Omental fat pad (tissue), 4 donors: ENCODE measurements at places on chromosomes 16 and 17.

DNA sequence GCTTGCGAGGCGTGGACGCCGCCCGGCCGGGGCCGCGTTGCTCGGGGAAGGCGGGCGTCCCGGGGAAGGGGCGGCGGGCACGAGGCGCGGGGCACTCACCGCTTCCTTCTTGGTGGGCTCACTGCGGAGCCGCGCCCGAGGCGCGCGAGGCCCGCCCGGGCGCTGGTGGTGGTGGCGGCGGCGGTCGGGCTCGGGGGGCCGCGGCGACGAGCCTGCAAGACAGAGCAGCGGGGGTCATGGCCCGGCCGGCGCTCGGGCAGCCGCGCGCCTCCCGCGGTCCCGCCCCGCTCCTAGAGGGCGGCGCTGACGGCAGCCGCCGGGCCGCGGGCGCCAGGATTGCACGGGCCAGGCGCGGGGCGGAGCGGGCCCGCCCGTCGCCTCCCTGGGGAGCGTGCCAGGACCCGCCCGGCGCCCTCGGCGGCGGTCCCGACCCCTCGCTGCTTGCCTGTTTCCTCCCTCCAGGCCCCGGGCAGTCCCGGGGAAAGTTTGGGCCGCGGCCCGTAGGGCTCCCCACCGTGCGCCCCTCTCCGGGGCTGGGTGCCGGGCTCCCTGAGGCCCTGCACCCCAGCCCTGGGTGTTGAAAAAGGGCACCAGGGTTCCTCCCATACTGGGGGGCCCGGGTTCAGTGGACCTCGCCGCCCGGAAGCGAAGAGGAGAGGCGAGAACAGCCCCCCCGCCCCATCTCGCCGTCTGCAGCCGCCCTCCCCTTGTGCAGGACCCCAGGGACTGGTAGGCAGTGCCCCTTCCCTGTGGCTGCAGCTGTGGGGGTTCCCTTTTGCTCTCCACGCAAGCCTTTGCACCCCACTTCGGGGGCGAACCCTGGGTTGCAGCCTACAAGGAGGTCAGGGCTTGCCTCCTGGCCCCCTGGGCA lies at the start of gene C16orf74:
C16orf74 (minus strand) TSS at position 270 of the 871 bp plus-strand sequence. CDS start 15,879 bp downstream, outside the sequence.
- DNase-seq, result no peak

DNA sequence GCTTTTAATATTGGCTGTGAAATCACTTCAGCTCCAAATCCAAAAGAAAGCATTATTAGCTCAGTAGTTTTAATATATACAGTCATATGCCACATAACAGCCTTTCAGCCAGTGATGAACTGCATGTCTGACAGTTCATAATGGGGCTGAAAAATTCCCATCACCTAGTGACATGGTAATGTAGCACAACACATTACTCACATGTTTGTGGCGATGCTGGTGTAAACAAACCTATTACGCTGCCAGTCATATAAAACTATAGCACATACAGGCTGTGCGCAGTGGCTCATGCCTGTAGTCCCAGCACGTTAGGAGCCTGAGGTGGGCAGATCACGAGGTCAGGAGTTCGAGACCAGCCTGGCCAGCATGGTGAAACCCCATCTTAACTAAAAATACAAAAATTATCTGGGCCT lies 92.2 kb downstream of the TUBD1 start:
- DNase-seq, result no peak

- no peak for DNase-seq
These were observed 78.4 kb upstream of the CDC42EP4 start for GRCh38 chr17:73390221-73390620.

GRCh38 chr16:28873543-28874201 lies 4.6 kb upstream of the ATP2A1 start:
- no peak for DNase-seq

GRCh38 chr16:22030087-22030812 lies 22.3 kb downstream of the MOSMO start:
- no peak for DNase-seq

DNA sequence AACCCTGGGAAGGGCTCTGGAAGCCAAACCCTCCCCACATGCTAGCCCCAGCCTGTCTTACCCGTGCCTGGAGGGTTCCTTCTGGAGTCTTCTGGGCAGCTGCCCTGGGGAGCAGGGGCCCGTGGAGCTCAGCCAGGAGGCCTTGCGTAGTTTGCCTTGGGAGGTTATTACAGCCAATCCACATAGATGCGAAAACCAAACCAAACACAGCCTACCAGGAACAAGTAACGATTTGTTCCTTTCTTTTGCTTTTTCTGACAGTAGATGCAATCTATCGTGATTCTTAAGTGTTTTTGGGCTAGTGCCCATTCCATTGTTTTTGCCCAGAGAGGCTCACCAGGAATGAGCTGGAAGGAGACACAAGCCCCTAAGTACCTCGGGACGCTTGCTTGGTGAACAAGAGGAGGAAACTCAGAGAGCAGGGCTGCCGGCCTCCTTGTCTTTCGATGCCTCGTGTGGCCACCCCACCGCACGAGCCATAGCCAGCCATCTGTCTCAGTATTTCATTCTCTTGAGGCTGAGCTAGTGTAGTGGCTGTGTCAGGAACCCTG lies 102.7 kb upstream of the NOL11 start:
- no peak for DNase-seq

DNA sequence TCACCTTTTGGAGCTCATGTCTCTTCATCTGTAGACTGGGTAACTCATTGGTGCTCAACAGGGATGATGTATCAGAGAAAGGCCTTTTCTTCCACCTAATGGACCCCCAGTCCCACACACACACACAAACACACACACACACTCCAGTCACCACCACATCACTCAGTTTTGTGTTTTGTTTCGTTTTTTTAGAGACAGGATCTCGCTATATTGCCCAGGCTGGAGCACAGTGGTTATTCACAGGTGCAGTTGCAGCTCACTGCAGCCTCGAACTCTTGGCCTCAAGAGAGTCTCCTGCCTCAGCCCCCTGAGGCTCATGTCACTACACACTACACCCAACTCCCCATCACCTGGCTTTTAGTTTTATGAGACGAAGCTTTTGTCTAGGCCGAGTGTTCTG lies 55.6 kb downstream of the SF3B3 start:
- no peak for DNase-seq

GRCh38 chr17:73851091-73851490 lies 206.8 kb upstream of the SDK2 start:
- DNase-seq, result no peak

DNA sequence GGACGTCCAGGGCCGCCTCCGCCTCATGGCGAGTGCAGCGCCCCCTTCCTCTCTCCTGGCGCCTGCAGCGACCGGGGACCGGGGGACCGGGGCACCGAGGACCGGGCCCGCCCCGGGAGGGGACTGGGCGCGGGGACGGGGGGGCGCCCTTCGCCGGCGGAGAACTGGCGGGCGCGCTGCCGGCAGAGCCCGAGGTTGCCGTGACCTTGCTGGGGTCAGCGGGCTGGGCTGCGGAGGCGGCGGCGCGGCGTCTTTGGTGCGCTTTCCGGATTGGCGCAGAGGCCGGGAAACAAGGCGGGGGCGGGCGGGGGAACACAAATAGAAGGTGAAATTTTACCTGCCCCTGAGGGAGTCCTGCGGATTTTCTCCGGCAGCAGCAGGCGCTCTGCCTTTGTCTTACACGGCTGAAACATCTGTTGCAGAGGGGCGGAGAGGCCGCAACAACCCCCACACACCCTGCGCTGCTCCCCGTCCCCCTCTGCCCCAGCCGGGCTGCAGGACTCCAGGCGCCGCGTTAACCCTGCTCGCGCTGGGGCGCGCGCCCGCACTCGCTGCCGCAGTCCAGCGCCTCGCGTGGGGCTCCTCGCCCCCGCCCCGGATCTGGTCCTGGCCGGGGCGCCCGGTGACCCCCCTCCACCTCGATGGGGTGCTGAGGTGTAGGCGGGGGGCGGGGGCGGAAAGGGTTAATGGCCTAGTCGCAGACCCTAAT lies 53.5 kb downstream of the SREBF1 start:
- DNase-seq, result no peak

GRCh38 chr16:70697594-70698170 lies 11.8 kb upstream of the MTSS2 start:
- no peak for DNase-seq

DNA sequence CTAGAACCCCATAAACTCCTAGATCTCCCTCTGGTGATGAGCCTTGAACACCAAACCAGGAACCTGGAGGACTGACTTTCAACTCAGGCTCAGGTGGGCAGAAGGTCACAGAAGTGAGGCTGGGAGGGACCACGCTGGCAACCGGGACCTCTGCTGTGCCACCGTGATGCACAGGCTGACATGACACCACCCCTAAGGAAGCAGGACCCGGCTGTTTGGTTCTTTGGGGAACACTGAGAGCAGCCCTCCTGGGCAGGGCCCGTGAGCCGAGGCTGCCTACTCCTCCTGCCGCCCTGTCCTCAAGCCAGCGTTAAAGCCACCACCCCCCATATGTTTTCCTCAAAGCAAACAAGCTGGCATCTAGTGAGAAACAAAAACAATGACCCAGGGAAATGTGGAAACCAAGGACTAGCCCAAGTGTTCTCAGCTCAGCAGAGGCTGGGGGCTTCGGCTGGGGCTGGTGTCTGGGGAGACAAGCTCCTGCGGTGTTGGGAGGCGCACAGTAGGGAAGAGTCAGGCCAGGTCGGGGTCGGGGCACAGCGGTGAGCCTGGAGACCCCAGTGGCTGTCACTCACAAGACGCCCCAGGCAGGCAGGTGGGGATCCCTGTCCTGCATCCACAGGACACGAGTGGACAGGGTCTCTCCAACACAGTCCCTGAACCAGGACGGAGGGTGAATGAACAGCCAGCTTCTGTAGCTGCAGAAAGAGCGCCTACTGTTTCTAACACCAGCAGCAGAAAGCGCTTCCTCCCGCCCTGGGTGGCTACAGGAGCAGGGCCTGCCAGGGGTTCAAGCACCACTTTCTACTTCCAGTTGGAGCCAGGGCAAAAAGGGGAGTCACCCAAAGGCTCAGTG lies 1.7 kb downstream of the SMIM5 start:
- DNase-seq, result no peak

DNA sequence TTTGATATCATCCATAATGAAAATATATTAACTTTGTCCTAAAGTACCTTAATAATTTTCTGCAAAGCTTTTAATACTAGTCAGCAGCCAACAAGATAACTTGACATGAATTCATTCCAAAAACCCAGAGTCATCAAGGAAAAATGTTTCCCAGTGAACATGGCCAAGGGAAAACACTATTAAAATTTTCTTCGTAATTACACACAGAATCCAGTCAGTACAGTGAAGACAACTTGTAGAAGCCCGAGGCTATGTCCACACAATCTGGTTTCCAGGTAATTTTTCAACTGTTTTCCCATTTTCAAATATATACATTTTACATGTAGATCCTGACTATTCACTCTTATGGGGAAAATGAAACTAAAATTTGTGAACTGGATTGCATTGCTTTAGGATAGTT lies 600.9 kb downstream of the CDH8 start:
- no peak for DNase-seq

GRCh38 chr16:85398050-85398451 lies 215.1 kb upstream of the GSE1 start:
- no peak for DNase-seq

GRCh38 chr16:71347146-71347545 lies 11.4 kb upstream of the CALB2 start:
- no peak for DNase-seq
